NCI-H1092 treated with DMSO at 0.1 percent for 48 hours (cell line): ENCODE measurements at places on chromosomes 7 and 10.

DNA sequence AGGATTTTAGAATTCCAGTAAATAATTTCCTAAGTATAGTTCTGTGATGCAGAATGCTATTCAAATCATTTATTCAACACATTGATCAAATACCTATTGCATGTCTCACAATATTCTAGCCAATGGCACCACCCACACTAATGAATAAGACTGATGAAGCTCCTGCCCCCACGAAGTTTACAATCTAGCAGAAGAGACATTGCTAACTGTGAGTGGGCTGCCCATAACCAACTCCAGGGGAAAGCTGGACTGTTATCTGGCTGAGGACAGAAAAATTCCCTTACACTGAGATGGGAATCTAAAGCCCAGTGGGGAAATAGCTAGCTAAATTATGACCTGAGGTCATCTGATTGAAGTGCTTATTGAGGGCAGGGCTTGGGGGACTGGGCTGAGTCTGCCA is 128.8 kb upstream of the LYZL2 start:
- no peak for DNase-seq

DNA sequence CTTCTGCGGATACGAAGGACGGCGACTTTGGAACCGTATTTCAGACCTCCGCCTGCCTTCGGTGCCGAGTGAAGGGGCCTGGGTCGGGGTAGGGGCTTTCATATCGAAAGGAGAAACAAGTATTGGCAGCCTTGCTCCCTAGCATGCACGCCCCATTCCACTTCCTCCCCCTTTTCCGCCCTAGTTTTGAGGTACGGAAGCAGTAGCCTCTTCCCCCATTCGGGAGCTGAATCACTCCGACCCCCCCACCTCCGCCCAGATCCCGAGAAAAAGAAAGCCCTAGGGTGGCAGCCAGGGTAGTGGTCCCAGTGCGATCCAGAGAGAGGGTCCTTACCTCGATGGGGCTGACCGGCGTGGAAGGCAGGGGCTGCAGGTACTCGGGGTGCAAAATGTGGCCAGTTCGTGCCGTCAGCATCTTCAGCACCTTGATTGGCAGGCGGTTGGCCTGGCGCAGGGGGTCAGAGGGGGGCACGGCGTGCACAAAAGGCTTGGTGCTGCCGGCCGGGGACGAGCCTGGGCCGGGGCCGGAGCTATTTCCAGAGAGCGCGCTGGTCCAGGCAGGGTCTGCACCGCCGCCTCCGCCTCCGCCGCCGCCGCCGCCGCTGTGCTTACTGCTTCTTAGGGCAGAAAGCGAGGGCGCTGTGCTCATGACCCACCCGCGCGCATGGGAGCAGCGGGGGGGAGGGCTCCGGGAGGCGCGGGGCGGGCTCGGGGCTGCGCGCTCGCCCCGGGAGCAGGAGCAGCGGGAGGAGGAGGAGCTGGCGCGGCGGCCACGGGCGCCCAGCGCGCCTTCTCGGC is 594 bp downstream of the ZNF503 start:
- peak; percentile 61 for DNase-seq

DNA sequence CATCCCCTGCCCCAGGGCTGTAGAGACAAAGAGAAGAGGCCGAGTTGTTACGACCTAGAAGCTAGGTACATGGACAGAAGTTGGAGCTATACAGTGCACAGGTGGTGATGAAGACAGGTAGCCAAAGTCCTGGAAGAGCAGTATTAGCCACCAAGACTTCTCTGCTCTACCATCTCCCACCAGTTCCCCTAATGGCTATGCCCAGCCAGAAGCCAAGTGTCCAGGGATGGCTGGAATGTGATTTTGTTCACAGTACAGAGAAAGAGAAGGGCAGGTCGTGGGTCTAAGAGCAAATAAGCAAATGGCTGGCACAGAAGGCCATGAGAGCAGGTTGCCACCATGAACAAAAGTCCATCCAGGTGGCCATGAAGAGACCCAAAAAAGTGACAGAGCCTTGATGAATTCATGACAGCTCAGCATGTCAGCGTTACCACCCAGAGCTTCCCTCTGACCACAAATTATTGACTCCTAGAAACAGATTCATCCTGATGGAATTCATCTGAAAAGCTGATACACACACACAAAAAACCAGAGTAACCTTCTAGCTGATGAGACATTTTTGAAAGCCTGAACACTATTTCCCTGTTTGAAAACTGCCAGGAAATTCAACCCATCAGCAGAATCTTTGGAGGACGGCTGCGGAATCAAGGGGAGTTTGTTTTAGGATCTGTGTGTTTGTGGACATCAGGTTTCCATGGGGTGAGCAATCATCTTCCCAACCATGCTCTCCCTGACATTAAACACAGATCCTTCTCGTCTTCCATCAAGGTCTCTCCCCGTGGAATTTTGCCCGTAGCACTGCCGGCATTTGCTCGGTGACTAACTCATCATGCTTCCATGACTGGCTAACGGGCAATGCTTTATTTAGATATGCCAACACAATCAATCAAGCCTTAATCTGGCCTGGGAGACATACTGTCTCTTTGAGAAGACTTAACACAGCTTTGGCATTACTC is 906.7 kb upstream of the AUTS2 start:
- no peak for DNase-seq

GRCh38 chr10:118723466-118723865 is 31.3 kb downstream of the CACUL1 start:
- DNase-seq: no peak

DNA sequence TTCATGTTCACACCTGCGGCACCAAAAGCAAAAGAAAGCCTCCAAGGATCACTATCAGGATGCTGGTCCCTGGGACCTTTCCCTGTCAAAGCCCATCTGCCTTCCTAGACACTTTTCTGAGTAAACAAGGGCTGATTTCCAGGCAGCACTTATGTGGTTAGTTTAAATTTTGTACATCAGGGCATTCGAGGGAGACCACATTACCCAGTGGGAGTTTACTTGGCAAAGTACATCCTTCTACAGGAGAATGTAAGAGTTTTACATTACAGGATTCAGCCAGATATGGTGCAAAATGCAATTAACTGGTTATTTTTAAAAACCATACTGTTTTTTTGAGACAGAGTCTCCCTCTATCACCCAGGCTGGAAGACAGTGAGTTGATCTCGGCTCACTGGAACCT is 132.1 kb downstream of the CSTF2T start:
- DNase-seq: no peak

DNA sequence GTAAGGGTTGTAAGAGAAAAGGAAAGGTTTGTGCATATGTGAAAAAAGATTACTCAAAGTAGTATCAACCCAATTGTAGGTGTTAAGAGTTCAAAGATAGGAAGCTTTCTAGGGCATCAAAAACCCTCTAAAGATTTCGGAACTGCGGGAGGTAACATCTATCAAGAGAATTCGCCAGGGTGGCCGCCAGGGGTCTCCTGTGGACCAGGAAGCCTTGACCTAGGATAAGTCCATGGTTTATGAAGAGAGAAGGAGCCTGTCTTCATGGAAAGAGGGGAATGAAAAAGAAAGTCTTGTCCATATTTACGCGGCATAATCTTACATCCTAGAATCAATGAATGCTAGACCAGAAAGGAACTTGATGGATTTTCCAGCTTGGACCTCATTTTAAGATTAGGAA is 140.7 kb upstream of the CALCR start:
- DNase-seq: peak; percentile 50

- DNase-seq: no peak
These were observed 453.4 kb upstream of the NFE2L3 start for GRCh38 chr7:25698451-25699113.

DNA sequence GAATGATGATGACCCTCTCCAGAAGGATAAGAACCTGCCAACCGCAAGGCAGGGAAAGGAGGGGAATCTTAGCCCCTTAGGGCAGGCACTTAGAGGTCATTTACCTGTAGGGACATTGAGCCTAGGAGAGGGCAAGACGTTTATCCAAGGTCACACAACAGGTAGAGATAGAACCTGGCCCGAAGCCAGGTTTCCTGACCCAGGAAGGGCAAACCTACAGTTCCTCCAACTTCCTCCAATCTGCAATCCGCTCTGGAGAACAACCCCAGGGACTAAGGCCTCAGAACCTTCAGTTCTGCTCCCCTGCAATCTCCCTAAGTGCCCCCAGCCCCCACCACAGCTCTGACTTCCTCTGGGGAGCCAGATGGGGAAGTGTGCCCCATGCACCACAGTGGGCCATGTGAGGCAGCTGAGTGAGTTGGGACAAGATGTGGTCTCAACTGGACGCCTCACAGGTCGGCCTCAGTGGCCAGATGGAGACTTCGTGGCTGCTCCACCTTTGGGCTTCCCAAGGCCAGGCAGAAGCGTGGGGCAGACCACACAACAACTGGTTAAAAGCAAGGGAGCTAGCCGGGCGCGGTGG is 1.4 kb upstream of the PSAP start:
- no peak for DNase-seq
